ENCODE measurements at places on chromosomes 7 and 10.

DNA sequence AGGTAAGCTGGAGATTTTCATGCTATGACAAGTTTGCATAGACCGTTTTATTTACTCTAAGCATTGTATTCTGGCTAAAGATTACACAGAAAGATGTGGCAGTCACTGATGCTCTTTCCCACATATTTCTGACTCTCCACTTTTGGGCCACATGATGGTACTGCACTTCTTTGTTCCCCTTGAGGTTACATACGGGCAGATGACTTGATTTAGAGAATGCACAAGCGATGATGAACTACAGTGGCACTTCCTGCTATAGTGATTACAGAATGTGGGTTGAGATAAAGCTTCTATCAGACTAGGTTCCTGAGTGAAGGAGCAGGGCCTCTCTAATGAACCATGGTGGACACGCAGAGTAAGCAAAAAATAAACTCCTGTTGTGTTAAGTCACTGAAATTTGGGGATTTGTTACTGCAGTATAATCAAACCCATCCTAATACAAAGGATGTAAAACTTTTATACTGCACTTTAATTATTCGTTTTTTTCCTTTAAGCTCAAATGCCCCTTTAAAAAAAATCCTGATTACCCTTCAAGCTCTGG lies 177.9 kb downstream of the TAX1BP1 start:
- no peak for DNase-seq

- no peak for DNase-seq
Observed at GRCh38 chr10:5334196-5334880, 30.4 kb upstream of the UCN3 start.

GRCh38 chr10:72344932-72345331 lies 9.8 kb downstream of the DNAJB12 start:
- no peak for DNase-seq

DNA sequence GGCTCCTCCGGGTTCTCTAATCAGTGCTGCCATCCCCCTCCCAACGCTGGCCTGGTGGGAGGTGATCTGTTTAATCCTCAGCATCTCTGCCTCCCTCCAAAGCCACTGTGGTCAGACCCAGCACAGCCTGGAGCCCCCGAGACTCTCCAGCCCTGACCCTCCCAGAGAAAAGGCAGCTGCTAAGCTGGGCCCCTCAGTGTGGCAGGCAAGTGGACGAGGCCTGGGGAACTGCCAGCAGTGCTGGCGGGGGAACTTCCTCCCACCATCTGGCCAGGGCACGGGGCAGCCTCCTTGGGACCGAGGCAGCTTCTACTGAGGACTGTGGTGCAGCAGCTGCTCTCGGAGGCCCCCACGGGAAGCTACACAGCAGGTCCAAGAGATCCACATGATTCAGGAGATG lies 51.1 kb downstream of the DPYSL4 start:
- DNase-seq, result no peak

DNA sequence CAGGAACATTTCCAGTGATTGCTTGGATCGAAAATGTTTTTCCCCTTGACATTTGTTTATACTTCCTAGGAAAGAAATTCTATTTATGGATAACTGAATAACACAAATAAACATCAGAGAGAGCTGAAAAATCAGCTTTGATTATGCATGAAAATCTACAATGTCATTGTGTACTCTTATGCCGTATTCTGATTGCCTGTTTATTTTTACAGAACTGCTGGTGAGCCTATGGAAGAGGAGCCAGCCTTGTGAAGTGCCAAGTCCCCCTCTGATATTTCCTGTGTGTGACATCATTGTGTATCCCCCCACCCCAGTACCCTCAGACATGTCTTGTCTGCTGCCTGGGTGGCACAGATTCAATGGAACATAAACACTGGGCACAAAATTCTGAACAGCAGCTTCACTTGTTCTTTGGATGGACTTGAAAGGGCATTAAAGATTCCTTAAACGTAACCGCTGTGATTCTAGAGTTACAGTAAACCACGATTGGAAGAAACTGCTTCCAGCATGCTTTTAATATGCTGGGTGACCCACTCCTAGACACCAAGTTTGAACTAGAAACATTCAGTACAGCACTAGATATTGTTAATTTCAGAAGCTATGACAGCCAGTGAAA lies 121.5 kb downstream of the TWIST1 start:
- DNase-seq, result no peak

DNA sequence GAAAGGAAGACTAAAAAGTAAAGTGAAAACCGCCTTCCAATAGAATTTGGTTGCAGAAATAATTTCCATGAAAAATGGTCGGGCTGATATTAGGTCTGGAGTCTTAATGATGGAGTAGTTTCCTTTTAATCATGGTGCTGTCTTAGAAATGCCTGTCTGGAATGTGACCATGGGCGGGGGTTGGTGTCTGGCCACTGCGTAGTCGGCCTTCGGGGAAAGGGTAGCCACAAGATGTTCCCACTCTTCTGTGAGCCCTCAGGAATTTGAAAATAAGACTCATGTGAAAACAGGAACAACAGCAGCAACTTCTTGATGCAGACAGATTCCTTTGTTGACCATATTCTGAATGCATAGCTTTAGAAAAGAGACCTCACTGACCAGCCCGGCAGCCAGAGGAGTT lies 176.8 kb downstream of the KIAA1217 start:
- DNase-seq, result no peak

GRCh38 chr7:157989589-157989988 lies 598.0 kb downstream of the PTPRN2 start:
- no peak for DNase-seq

Data from LNCaP clone FGC (cell line).